ENCODE measurements at places on chromosomes 16 and 17.

- DNase-seq: no peak
Observed at GRCh38 chr17:29914819-29915537, 15.1 kb downstream of the SSH2 start.

GRCh38 chr16:72902206-72902605, 145.7 kb downstream of the ZFHX3 start:
- DNase-seq: no peak

DNA sequence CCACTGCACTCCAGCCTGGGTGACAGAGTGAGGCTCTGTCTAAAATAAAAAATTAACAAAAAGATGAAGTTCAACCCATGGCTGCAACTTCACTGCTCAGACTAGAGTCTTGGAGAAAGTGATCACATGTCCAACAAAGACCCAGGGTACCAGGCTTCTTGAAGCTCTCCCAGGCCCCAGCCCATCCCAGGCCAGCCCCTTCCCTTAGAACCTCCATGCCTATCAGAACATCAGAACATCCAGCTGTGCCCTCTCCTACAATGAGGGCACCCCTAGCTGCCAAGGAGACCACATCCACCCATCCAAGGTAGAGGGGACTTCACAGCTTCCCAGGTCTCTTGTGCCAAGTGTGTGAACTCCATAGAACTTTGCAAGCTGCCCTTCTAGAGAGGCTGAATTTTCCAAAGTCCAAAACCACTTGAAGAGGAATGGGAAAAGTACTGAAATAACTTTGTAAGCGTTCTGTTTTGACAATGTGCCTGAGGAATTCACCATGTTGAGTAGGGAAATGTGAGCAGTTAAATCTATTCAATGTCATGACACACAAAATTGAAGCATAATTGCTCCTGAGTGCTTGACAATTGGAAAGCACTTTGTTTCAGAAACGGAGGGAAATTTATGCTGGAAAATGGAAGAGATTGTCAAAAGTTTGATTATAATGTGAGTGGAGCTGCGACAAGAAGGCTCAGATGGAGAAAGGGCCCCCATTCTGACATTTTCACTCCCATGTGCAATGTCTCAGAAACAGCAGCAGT, 230.4 kb downstream of the ZNF423 start:
- no peak for DNase-seq

DNA sequence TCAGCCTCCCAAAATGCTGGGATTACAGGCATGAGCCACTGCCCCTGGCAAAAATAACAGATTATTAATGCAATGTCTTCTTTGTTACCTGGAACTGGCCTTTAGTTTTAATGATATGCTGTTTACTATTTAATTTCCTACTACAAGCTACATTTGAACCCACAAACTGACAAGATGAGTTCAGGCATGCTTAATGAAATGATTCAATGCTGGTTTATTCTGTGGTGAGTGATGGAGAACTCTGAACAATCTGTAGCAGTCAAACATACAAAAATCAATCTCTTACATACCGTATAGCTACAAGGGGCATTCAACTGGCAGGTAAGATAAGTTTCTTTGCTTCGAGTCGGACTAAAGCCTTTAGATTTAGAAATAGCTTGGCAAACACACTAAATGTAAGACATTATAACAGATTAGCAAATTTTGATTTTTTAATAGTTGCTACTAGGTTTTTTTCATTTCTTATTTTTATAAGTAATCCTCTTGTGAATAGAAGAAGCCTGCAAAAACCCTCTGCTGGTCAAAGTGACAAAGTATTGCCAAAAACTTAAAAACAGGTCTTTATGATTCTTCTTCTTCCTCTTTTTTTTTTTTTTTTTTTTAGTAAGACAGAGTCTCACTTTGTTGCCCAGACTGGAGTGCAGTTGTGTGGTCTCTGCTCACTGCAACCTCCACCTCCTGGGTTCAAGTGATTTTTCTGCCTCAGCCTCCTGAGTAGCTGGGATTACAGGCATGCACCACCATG, 138.5 kb downstream of the SSH2 start:
- no peak for DNase-seq

GRCh38 chr17:64498308-64499203, 1.7 kb upstream of the POLG2 start:
- no peak for DNase-seq

GRCh38 chr17:74923538-74924249, 379 bp upstream of the OTOP2 start:
- peak; percentile 89 for DNase-seq

- no peak for DNase-seq
Observed at GRCh38 chr16:51120730-51121347, 30.2 kb downstream of the SALL1 start.

DNA sequence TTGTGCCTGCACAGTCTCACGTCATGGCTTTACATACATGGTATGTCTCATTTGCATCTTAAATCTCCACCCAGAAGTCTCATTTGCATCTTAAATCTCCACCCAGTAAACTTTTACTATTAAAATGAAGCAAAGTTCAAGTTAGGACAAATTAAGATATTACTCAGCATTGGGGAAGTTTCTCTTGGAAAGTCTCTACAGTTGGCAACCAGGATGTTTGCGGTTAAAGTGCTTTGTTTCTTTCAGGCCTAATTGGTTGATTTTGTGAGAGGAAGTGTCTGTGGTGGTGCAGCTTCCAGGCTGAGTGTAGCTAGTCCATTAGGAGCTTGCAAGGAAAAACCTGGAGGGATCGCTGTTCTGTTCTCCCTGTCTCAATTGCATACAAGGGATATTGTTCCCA, 1373.3 kb upstream of the GOT2 start:
- DNase-seq: peak; percentile 78

- no peak for DNase-seq
Observed at GRCh38 chr17:69031839-69032238, 28.9 kb downstream of the ABCA9 start.

DNA sequence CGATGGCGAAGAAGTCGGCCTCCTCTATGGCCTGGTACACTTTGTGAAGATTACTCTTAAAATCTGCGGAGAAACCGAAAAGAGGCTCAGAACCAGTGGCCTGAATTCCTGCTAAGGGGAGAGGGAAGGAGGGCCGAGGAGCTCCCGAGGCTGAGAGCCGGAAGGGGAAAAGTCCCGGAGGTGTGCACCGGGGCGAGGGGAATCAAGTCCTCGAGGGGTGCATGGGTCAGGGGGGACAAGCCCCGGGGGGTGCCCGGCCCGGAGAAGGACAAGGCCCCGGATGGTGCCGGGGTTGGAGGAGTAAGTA, 495 bp downstream of the PARN start:
- DNase-seq: peak; percentile 35

DNA sequence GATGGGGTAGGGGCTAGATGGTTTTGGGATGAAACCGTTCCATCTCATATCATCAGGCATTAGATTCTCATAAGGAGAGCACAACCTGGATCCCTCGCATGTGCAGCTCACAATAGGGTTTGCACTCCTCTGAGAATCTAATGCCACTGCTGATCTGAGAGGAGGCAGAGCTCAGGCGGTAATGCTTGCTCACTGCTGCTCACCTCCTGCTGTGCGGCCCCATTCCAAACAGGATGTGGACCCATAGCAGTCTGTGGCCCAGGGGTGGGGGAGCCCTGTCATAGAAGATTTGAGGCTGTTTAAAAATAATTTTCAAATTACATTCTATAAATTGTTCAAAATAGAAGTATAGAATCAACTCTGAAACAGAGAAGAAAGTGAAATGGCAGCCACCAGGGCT, 50.8 kb downstream of the PHKB start:
- no peak for DNase-seq

DNA sequence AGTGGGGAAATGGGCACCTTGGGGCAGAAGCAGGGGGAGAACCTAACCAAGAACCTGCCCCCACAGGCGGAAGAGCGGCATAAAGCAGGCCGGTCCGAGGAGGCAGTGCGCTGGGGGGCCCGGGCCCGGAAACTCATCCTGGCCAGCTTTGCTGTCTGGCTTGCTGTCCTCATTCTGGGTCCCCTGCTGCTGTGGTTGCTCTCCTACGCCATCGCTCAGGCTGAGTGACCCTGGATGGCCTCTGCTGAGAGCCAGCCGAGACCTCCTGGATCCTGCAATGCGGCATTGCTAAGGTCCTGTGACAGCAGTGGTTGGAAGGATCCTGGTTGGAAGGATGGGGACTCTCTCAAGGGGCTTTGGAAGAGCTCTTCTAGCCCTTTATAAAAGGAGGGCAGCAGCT, 4.5 kb upstream of the PHKG2 start:
- no peak for DNase-seq

Data from GM03348 (cell line).